ENCODE measurements at places on chromosomes 7 and 10.

- no peak for DNase-seq
Observed at GRCh38 chr10:43261578-43262396, 5.1 kb downstream of the RASGEF1A start.

- DNase-seq, result no peak
Observed at GRCh38 chr10:36679554-36679953, 445.8 kb upstream of the ANKRD30A start.

- no peak for DNase-seq
Observed at GRCh38 chr7:150405584-150406311, 26.6 kb downstream of the ZNF775 start.

GRCh38 chr7:20284003-20284770 is 46.5 kb upstream of the ITGB8 start:
- no peak for DNase-seq

DNA sequence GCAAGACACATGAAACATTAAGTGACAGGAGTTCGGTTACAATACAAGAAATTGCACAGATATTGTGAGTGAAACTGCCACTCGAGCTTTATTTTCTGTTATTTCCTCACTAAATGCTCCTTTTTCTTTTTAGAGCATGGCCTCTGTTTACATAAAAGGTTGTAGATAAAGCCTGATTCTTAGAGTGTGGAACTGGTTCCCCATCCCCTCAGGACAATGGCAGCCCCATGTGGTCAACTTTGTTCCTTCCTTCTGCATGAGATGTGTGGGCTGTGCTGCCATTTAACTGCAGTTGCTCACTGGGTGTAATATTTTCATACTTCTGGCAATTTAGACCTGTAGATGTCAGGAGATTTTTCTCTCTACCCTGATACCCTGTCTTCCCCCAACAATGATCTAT is 70.2 kb downstream of the LRGUK start:
- no peak for DNase-seq

DNA sequence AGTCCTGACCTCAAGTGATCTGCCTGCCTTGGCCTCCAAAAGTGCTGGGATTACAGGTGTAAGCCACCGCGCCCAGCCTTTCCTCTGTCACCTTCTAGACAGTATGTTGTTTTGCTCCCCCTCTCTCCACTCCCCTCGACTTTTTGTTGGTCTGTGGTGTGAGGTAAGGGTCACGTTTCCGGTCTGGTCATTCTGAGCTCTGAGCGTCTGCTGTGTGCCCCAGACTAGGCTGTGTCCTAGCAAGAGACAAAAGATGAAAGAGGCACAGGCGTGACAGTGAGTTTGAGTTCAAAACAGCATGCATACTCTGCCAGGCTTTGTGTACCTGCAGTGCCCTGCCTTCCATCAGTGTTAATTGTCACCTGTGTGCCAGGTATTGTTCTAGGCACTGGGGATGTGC is 87.4 kb upstream of the PPIF start:
- no peak for DNase-seq

DNA sequence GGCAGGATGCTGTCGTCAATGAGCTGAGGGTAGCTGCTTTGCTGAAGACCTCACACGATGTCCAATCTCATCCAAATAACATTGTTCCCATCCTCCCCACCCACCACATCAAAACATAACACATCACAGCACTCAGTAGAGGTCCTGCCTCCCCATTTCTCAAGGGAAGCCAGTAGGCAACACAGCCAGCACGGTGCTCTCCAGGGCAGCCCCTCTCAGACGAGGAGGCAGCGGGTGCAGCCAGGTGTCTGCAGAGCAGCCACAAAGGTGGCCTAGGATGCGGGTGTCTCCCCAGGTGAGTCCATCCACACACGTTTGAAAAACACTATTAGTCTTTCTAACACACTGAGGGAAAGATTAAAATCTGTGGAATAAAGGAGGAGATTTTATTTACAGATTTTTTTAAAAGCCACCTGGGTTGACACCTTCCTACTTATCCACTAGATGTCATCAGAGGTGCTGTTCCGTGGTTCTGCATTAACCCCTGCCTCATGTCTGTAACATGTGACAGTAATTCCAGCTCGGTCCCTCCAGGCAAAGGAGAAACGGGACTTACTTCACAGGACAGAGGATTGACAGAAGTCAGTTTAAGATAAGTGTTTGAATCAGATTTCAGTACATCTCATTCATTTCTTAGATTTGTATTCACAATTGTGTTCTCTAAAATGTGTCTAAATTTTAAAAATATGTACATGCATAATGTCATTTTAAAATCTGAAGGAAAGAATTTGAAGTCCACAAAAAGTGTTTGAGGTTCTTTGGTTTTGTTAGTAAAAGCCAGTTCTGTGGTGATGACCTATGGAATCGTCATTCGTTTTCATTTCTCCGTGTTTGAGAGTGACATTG is 68.0 kb downstream of the LANCL2 start:
- no peak for DNase-seq

- no peak for DNase-seq
Observed at GRCh38 chr7:36871863-36872262, 147.6 kb upstream of the AOAH start.

DNA sequence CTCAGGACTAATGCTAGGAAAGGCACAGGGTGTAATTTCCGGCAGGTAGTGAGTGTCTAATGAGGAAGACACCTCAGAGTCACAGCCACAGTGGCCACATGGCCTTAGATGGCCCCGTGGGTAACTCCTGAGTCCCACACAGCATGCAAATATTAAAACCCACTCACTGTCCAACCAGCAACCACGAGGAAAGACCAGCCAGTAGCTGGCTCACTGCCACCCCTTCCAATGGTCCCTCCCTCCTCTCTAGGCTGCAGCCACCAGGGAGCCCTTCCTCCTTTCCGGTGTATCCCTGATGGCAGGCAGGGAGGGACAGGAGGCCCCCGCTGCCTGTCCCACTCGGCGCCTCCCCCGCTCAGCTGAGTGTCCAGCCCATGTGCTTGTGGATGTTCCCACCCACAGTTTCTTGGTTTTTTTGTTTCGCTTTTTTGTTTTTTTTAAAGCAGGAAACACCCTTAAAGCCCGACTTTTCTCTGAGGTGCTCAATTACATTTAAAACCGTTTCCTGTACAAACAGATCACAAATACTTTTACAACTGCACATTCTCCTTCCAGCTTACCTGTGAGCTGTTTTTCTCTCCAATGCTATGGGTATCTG is 9.2 kb downstream of the BNIP3 start:
- DNase-seq, result no peak

- peak; percentile 41 for DNase-seq
Observed at GRCh38 chr10:51397695-51398094, 301.7 kb downstream of the CSTF2T start.

DNA sequence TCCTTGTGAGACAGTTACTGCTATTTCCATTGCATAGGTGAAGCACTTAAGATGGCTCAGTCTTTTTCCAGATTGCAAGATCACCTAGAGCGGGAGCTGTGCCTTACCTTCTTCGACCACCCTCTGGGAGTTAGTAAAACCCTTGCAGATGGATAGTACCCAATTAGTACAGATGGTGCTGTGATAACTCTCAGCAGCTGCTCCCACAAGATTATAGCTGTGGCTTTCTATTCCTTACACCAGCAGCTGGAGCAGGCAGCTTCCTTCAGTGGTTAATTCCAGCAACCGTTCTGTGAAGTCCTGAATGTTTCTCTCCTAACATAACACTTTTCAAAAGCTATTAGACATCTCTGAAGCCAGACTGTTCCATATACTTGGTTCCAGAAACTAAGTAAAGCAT is 796.8 kb downstream of the XPNPEP1 start:
- no peak for DNase-seq

DNA sequence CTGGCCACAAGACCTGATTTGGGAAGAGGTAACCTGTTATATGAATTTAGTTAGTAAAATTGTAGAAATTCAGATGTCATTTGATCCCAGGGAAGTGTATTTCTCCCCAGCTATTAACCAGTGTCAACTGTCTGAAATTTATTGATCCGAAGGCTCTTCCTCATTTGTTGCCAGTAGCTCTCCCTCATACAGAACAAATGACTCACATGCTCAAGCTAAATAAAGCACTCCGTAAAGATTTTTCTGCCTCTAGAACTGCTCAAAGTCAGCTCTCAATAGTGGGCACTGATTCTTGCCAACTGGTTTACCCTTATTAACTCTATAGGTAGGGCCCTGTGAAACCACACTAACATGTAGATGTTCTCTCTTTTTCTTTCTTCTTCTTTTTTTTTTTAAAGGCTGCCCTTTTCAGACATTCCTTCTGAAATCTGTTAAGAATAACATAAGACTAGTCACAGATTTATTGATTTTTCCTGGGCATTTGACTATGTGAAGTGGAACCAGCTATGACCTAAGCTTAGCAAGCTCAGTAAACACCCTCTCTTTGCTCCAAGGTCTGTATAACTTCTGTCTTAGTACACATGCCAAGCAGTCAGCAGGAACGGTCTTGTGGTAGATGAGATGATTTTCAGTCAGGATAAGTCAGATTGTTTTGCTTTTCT is 21.8 kb downstream of the RPA3 start:
- no peak for DNase-seq

GRCh38 chr7:115910541-115911164 is 119.9 kb downstream of the TFEC start:
- DNase-seq, result peak; percentile 7

DNA sequence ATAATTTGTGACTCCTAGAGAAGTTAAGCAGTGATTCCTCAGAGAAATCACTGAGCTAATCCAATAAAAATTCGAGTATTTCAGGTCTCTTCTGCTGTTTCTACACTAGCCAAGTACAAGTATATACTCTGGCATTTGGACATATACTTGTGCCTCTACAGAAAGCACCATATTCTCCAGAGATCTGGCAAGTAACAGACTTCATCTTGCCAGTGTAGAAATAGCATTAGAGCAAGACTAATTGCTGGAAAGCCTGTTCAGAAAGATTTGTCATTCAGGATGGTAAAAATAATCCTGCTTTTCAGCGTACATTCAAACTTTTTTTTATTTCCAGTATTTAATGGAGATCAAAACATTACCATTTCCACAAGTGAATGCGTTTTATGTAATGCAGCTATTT is 410.8 kb upstream of the ETV1 start:
- no peak for DNase-seq

- no peak for DNase-seq
Observed at GRCh38 chr7:78329001-78329655, 530.6 kb downstream of the PHTF2 start.

DNA sequence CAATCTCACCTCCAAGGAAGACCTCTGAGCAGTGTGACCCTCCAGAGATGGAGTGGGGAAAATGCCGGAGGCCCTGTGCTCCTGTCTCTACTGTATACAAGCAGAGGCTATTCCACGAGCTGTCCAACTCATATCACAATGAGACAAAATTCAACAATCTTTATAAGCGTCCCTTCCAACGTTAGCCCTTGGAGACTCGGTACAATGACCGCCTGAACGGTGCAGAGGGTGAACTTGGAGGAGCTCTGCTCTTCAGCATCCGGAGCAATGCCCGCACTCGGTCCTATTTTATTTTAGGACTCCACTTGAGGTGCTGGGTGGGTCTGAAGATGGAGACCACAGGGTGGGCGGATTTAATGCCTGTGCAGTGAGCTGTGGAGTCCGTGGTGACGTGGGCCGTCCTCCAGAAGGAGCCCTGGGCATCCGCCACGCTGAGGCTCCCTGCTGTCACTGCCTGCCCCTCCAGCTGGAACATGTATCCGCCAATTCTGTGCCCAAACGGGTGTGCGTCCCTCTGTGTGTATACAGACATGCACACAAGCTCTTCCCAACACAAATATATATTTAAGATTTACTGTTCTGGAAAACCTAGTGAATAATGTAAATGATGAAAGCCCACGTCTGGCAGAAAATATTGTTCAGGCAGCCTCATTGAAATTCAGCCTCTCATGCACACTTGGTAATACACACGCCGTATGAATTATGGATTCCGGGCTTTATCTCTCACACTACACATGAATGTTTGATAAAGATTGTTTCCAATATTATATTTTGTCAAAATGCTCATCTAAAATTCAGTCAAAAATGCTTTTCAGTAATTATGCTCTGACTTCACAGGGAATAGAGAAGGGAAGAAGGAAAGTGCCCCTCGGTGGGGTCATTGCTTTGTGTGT is 239.9 kb upstream of the ZMIZ1 start:
- DNase-seq, result no peak

DNA sequence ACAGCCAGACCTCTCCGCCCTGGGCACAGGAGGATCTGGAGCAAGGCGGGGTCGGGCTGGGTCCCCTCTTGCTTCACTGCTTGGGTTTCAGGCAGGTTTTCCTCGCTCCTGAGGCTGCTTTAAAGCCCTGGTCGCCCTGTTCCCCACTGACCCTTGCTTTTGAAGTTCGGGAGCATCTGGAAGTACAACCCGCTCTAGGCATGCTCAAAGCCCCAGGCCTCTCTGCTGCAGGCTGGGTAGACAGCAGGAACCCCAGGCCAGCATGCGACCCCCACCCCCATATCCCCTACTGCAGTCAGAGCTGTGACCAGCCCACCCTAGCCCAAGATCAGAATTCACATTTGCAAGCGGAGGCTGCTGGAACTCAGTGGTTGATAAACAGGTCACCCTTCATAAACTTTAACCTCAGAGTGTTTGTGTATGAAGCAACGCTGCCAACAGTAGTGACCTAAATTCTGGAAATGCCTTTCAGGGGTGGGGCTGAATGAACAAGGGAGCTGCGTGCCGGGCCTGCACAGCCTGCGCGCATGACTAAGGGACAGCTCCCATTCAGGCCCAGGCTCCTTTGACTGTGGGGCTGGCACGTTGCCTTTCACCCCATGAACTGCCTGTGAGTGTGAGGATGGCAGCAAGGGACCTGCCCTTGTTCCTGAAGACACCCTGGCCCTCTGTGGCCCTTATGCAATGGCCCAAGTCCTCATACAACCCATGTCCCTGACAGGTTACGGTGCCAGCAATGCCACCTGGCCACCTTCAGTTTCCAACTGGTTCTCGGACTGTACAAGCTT is 52.5 kb downstream of the PROSER2 start:
- peak; percentile 35 for DNase-seq

- peak; percentile 24 for DNase-seq
Observed at GRCh38 chr7:104358446-104359132, 30.2 kb downstream of the LHFPL3 start.

GRCh38 chr7:92831716-92832533 is 4.4 kb downstream of the CDK6 start:
- DNase-seq, result no peak

DNA sequence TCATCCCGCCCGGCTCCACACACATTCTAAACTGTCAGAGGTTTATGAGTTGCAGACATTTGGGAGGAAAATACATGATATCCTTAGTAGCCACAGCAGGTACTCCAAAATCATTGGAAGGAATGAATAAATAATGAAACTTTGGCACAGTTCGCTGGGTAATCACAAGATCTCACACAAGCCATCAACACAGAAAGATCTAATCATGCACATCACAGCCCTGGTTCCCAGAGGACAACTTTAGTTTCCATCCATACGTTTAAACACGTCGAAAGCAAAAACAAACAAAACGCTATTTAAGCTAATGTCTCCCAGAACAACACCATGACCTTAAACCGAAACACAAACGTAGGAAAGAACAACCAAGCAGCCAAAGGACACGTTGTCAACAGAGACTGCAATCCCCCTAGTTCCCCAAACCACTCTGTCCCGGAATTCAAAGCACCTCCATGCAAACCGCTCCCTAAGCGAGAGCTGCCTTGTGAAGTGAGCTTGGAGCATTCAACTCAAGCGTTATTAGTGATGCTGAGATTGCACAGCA is 12.3 kb downstream of the SVIL start:
- DNase-seq, result no peak

Data from DMS79 (cell line).